ENCODE measurements at places on chromosomes 12 and 14.

DNA sequence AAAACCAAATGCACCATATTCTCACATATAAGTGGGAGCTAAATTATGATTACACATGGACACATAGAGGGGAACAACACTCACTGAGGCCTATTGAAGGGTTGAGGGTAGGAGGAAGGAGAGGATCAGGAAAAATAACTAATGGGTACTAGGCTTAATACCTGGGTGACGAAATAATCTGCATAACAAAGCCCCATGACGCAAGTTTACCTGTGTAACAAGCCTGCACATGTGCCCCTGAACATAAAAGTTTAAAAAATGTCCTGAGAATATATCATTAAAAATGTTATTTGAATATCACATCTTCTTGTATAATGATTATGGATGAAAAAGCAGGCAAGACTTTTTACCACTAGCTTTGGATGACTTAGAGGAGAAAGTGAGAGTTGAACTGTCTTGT is 138.0 kb upstream of the NOVA1 start:
- no peak for ATAC-seq

- no peak for ATAC-seq
Measured at GRCh38 chr14:52602131-52602530, 49.5 kb downstream of the GPR137C start.

GRCh38 chr12:124939421-124940142 is 25.1 kb upstream of the UBC start:
- ATAC-seq = peak; percentile 84

DNA sequence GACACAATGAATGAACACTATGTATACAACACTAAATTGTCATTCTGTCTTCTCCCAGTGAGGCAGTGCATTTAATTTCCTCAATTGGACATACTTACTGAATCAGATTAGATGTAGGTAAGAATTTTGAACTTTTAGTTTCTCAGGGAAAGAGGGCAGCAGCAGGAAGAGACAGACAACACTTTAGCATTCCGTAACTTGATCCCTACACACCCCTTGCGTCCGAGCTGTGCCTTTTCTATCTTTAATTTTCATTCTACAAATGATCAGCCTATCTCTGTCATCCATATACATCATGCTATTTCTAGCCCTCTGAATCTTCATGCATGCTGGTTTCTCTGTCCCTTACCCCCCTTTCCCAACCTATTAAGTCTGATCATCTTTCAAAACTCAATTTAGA is 358.0 kb upstream of the RPL10L start:
- ATAC-seq = no peak

GRCh38 chr12:10551375-10551774 is 45.7 kb downstream of the EIF2S3B start:
- ATAC-seq = no peak

DNA sequence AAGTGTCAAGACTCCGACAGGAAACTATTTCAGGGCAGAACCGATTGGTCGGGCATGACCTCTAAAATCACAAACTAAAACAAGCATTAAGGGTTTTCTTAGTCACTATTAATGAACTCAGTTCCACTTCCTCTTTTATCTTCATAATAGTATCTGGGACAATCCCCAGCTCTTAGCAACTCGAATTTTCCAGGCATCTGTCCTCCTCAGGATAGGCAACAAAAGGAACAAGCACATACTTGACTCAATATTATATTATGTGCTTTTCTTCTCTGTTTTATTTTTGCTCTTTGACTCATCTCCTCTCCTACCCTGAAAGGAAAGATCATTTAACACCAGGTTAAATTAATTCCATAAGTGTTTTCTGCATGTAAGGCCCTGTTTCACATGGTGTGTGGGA is 638.3 kb upstream of the TBX3 start:
- peak; percentile 87 for ATAC-seq

- ATAC-seq = no peak
Measured at GRCh38 chr12:113285679-113286610, 49.0 kb downstream of the SLC8B1 start.

GRCh38 chr12:132773077-132773955 is 11.7 kb upstream of the ANKLE2 start:
- no peak for ATAC-seq

DNA sequence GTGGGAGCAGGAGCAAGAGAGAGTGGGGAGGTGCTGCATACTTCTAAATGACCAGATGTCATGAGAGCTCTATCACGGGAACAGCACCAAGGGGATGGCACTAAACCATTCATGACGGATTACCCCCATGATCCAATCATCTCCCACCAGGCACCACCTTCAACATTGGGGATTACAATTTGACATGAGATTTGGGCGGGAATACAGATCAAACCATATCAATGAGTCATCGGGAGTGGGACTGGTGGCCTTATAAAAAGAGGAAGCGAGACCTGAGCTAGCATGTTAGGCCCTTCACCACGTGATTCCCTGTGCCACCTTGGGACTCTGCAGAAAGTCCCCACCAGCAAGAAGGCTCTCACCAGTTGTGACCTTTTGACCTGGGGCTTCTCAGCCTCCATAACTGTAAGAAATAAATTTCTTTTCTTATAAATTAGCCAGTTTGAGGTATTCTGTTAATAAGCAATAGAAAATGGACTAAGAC is 28.7 kb downstream of the COX8C start:
- peak; percentile 50 for ATAC-seq

DNA sequence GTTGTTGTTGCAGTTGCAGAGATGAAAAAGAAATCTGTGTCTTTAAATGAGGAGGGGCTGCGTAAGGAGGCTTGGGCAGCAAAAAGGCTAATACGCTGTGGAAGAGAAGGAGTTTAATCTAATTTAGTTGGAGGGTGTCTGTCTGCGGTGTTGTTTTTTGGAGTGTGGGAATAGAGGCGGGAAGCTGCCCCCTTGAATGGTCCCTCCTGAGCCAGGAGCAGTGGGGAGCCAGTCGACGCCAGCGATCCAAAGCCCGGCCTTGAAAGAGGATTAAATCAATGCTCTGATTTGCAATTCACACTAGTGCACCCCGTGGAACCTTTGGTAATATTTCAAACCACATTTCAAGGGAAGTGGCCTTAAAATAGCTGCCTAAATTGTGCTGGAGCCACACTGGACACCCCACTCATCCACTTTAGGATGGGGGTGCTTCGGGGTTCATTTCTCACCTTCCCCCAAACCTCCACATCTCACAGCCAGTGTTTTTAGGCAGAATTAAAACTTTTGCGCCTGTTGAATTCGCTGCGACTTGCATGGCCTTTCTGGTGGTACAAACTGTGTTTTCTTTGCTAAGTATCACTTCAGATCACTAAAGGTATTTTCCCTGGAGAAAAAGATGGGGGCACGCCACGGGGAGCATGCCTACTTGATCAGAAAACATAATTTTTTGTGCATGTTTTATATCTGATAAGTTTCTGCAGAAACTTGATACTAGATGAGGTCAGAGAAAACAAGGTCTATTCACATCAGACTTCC is 4.1 kb upstream of the FZD10 start:
- no peak for ATAC-seq

GRCh38 chr12:124442772-124443445 is 124.5 kb downstream of the NCOR2 start:
- ATAC-seq = no peak

GRCh38 chr12:13007496-13008233 is 7.6 kb upstream of the HEBP1 start:
- no peak for ATAC-seq

- ATAC-seq = no peak
Measured at GRCh38 chr14:91335191-91336092, 82.2 kb downstream of the CCDC88C start.

GRCh38 chr12:3704512-3705353 is 48.2 kb downstream of the CRACR2A start:
- no peak for ATAC-seq

DNA sequence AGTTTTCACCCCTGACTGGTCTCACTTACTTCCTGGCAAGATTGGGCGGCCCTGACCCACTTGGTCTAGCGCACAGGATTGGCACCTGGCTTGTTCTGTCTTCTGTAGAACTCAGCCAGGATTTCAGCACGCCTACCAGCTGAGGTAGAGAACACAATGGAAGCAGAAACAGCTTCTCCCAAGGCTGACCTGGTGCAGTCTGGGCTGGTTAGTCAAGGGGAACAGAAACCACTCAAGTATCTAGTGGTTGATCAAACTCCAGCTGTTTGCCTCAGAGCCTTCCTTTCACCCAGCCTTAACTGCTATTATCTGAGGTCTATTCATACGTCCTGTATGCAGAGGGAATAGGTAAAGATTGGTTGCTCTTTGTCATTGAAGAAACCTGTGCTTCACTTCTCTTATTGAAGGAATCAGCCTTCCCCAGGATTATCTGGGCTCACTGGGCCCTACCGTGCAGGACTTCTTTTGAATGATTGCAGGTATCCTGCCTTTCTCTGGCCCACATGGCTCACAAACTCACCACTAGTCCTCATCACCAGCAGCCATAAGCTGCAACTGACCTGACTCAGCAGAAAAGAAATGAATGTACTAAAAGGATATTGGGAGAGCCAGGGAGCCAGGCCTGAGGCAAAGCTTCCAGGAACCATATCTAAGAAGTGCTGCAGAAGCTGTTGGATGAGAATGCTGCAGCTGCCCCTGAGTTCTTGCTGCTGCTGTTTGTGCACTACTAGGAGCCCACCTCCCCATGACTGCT is 2.5 kb upstream of the PLEKHD1 start:
- ATAC-seq = no peak

GRCh38 chr12:24803430-24804245 is 145.3 kb downstream of the BCAT1 start:
- no peak for ATAC-seq

DNA sequence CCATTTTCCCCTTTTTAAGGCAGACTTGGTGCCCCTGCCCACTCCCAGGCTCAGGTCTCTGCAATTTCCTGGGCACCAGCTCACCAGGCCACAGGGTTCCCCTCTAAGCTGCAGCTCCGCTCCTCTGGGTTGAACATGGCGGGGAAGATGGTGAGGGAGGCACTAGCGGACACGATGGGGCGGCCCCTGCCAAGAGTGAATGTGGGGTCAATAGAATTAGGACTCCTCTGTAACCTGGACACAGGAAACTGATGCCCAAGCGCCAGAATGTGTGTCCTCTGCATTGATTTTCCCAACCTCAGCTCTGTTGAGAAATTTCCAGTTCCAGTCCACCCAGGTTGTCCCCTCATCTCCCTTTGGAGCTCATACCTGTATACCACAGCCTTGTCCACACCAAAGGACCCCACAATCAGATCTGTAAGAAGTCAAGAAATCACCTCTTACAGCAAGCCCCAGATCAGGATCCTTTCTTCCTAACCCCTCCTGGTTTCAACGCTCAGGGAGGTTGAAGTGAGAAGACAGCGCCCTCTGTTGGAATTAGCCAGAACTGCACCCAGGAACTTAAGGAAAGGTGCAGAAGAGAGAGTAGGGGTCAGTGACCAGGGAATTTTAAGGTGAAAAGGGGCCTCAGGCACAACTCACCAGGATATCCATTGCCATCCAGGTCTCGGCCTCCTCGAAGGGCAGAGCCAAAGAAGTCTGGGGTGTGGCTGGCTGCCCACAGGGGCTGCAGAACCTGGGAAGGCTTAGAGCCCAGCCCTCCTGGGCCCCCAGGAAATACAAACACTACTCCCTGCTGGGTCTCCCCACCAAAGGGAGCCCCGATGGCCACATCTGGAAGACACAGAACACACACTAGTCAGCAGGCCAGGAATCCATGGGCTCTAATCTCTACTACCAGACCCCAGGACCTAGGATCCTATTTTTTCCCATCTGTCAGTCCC is 14.7 kb downstream of the ITGA5 start:
- ATAC-seq = peak; percentile 21

DNA sequence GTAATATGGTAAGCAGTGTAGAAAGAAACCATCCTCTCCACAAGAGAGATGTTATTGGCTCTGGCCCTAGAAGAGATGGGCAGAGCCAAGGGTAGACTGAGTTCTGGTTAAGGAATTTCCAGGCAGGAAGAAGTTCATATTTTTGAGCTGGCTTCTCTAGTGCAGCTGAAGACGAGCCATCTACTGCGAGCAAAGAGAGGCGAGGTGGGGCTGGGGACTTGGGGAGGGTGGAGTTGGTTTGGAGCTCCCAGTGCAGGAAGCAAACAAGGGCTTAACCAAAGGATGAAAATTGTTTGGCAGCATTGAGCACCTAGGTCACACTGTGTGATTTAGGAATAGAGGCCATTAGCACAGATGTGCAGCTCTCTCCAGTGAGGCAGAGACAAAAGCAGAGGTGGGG is 239.6 kb downstream of the ZFP36L1 start:
- peak; percentile 45 for ATAC-seq

- peak; percentile 72 for ATAC-seq
Measured at GRCh38 chr12:7806863-7807487, 17.8 kb downstream of the NANOG start.

GRCh38 chr14:105748204-105748578 is 221.8 kb downstream of the TMEM121 start:
- peak; percentile 46 for ATAC-seq

GRCh38 chr12:123264642-123265041 is 7.0 kb downstream of the CDK2AP1 start:
- ATAC-seq = no peak

- no peak for ATAC-seq
Measured at GRCh38 chr12:109222496-109222895, 86.6 kb downstream of the FOXN4 start.

DNA sequence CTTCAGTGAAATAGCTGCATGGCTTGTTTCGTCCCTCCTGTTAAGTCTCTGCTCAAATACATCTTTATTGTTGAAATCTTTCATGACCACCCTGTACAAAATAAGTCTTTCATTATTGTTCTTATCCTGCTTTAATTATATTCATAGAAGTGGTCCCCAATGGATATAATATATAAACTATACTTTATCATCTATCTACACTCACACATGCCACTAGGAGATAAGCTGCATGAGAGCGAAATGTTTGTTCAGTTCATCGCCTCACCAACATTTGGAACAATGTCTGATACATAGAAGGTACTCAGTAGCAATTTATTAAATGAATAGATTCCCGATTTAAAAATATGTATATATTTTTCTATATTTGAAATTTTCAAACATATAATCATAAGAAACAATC is 254.0 kb upstream of the ATXN7L3B start:
- no peak for ATAC-seq

DNA sequence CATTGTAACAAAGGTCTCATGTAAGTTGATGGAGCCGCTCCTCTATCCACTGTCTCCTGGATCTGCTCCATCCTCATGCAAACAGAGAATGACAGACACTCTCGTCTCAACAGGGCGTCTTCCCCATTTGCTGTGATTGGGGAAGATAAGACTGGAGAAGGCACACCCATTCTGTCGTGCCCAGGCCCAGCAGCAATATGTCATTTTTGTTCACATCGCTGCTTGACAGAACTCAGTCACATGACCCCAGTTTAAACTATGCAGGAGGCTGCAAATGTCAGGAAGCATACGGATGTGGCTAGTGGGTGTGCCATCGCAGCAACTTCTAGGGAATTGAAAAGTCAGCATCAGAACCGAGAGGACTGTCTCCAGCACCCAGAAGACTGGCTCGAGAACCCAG is 290.5 kb downstream of the TMEM132D start:
- no peak for ATAC-seq
